Gastrocnemius medialis (tissue), 4 donors: ENCODE measurements at places on chromosomes 13 and 19. TPM values are rescaled to one million over a fixed set of nuclear protein-coding genes. Genes with fewer than 3 reads are reported as not detected.

Gene STOML3
- not detected for total RNA-seq

Gene FCER2
- not detected for total RNA-seq

Gene STX10
- total RNA-seq, result 28.6 TPM

Gene LGALS4
- 1.2 TPM for total RNA-seq

Gene ABHD17A
- total RNA-seq, result 49.4 TPM

DNA sequence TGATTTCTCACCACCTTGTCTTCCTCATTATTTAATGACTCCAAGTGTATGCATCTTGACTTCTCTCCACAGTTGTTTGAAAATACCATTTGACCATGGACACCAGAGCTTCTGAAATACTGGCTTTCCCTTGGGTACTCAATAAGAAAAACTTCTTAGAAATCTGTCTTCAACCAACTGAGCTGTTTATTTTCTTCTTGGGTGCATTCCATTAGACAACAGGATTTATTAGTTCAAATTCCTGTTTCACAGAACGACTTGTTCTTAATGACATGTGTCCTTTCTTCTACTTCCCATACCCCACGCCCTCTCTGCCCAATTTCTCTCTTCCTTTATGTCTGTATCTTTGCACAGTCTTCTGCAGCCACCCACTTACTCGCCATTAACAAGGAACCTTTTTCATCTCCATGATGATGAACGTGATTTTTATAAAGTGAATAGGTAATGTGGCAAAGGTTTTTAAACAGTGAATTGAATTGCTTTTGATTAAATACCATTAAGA is 11.3 kb upstream of the ITM2B start:
- H3K27ac ChIP-seq, result peak overlapping the region; percentile 76
- DNase-seq, result peak; percentile 17
- peak overlapping the region; percentile 44 for H3K4me3 ChIP-seq
- H3K4me1 ChIP-seq, result peaks cover 17% of the 10 kb centered on the region
- H3K36me3 ChIP-seq, result no peaks in the 10 kb centered on the region

DNA sequence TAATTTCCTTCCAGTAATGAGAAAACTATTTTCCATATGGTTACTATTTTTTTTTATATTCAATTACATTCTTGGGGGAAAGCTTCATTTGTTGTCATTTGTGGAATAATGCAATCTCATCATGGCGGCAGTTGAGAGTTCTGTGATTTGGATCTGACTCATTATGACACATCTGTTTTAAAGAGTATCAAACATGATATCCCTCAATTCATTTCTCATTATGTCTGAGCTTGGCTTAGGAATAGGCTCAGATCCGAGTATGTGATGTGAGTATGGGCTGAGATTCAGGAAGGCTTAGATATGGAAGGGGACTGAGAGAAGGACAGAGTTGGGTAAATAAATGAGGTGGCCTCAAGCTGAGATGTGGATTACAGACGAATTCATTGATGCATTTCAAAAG is 64.4 kb downstream of the POSTN start:
- no peaks in the 10 kb centered on the region for H3K4me1 ChIP-seq
- DNase-seq, result no peak
- H3K27me3 ChIP-seq, result no peaks in the 10 kb centered on the region
- H3K27ac ChIP-seq, result no peak overlapping the region

DNA sequence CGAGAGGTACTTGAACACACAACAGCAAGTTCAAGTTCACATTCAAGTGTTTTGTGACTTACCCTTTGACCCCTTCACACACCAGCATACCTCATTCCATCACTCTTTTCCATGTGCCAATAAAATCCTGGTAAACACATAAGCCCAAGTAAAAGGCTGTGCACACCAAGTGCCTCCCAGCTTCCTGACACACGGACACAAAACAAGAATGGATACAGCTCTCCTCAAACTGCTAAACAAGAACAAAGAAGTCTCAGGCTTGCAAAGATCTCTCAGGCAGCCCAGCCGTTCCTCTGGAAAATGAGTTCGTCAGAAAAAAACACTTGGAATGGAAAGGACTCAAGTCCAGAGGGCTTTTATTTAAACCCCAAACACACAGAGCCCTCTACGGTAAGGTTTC is 83.7 kb downstream of the NUFIP1 start:
- peaks cover 56% of the 10 kb centered on the region for H3K4me1 ChIP-seq
- H3K27ac ChIP-seq, result peak overlapping the region; percentile 82
- no peaks in the 10 kb centered on the region for H3K27me3 ChIP-seq
- no peak for DNase-seq

DNA sequence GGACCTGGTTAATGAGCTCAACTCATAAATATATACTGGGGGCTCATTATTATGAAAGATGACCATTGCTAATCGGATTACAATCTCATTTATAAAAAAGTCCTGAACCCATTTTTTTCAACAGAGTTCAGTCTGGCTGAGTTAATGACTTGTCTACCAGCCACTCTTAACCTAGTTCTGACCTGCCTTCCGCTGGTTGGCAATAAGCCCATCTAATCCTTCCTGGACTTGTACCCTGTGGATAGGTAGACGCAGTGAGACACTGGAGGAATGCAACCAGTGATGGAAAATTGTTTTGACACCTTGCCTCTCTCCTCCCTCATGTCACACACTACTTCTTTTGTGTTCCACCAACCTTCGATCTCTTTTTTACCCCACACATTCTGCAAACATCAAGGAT is 279.9 kb downstream of the FOXO1 start:
- no peak for DNase-seq
- no peaks in the 10 kb centered on the region for H3K36me3 ChIP-seq
- no peak overlapping the region for H3K27ac ChIP-seq
- no peak overlapping the region for H3K4me3 ChIP-seq
- H3K27me3 ChIP-seq, result no peaks in the 10 kb centered on the region

DNA sequence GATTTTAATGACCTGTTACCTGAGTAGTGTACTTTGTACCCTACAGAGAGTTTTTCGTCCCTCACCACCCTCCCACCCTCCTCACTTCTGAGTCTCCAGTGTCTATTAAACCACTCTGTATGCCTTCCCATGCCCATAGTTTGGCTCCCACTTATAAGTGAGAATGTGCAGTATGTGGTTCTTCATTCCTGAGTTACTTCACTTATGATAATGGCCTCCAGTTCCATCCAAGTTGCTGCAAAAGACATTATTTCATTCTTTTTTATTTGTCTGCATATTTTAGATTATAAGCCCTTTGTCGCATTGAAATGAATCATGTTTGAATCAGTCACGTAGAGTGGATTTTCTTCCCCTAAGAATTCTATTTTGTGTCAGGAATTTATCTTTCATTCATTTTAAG is 12.2 kb upstream of the HTR2A start:
- no peak overlapping the region for H3K4me3 ChIP-seq
- no peak overlapping the region for H3K27ac ChIP-seq
- H3K4me1 ChIP-seq, result no peaks in the 10 kb centered on the region
- DNase-seq, result no peak

GRCh38 chr19:41420101-41420880 is 6.9 kb downstream of the B3GNT8 start:
- no peak overlapping the region for H3K4me3 ChIP-seq
- H3K27ac ChIP-seq, result no peak overlapping the region
- H3K36me3 ChIP-seq, result peaks cover 80% of the 10 kb centered on the region
- peaks cover under 1% of the 10 kb centered on the region for H3K4me1 ChIP-seq

DNA sequence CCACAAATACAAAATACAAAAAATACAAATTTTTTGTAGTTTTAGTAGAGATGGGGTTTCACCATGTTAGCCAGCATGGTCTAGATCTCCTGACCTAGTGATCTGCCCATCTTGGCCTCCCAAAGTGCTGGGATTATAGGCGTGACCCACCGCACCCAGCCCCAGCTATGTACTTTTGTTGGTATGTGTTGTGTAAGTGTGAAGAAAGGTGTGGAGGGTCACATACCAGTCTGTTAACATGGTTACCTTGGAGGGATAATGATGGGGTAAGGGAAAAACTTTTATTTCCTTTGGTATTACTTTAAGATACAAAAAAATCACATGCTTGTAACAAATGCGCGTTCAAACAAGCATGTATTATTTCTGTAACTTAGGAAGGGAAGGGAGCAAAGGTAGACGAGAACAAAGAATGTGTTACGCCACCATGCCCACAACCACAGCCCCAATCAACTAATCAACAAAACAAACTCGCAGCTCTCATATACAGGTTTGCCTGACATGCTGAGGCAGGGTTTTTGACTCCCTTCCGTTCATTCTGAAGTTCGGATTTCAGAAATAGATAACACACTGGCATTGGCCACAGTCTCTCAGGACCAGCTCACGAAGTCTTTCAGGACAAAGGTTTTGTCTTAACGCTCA is 13.5 kb upstream of the VWA8 start:
- no peak overlapping the region for H3K27ac ChIP-seq
- no peak for DNase-seq
- no peaks in the 10 kb centered on the region for H3K36me3 ChIP-seq
- no peak overlapping the region for H3K4me3 ChIP-seq
- no peaks in the 10 kb centered on the region for H3K4me1 ChIP-seq
- H3K27me3 ChIP-seq, result no peaks in the 10 kb centered on the region

GRCh38 chr13:51419001-51419636 is 33.7 kb downstream of the INTS6 start:
- H3K4me1 ChIP-seq, result peaks cover 1% of the 10 kb centered on the region
- no peak overlapping the region for H3K4me3 ChIP-seq
- no peak overlapping the region for H3K27ac ChIP-seq
- H3K27me3 ChIP-seq, result no peaks in the 10 kb centered on the region
- no peak for DNase-seq
- no peaks in the 10 kb centered on the region for H3K36me3 ChIP-seq

DNA sequence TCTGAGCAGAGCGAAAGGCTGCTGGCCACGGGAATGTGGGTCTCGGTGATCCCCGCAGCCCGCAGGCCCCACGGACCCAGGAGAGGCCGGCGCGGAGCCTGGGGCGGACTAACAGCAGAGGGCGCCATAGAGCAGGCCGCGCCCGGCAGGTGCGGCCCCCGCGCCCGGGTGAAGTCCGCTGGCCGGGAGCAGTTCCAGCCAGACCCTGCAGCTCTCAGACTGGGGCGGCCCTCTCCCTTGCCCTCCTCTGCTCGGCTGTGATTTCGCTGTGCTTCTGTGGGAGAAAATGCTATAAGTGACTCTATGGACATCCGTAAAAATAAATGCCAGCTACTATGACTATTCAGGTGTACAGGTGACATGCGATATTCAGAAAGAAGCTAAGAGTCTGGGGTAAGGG is 37.7 kb downstream of the GSX1 start:
- H3K4me3 ChIP-seq, result peak overlapping the region; percentile 37
- DNase-seq, result peak; percentile 14
- H3K27me3 ChIP-seq, result peaks cover 7% of the 10 kb centered on the region
- no peaks in the 10 kb centered on the region for H3K4me1 ChIP-seq

GRCh38 chr19:16118489-16119033 is 6.9 kb downstream of the RAB8A start:
- H3K36me3 ChIP-seq, result peaks cover 55% of the 10 kb centered on the region
- no peak overlapping the region for H3K4me3 ChIP-seq
- no peak for DNase-seq

DNA sequence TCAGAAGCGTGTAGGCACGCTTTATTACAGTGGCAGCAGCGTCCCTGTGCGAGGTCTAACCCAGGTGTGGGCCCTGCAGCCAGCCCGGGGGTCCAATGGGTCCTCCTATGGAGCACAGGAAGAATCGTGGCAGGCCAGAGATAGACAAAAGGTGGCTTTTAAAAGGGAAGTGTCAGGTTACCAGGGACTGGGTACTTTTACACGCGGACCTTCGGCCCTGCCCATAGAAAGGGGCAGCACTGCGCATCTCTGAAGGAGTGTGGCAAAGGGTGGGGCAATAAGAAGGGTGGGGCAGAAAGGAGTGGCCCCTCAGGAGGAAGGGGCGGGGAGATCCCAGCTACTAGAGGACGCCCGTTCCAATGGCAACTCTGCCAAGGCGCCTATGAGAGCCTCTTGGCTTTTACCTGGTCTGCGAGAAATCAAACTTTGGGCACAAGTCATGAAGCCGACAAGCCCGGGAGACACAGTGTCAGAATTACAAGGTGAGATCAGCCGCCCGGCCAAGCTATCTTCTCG is 1419.8 kb downstream of the UQCRFS1 start:
- peak overlapping the region; percentile 97 for H3K27ac ChIP-seq
- no peaks in the 10 kb centered on the region for H3K36me3 ChIP-seq
- no peaks in the 10 kb centered on the region for H3K27me3 ChIP-seq
- H3K4me3 ChIP-seq, result peak overlapping the region; percentile 75

GRCh38 chr13:41137951-41138350 is 5.3 kb upstream of the KBTBD6 start:
- H3K27ac ChIP-seq, result no peak overlapping the region
- H3K4me1 ChIP-seq, result peaks cover 7% of the 10 kb centered on the region
- no peak overlapping the region for H3K4me3 ChIP-seq
- H3K36me3 ChIP-seq, result no peaks in the 10 kb centered on the region
